ENCODE measurements at places on chromosomes 7 and 10.

DNA sequence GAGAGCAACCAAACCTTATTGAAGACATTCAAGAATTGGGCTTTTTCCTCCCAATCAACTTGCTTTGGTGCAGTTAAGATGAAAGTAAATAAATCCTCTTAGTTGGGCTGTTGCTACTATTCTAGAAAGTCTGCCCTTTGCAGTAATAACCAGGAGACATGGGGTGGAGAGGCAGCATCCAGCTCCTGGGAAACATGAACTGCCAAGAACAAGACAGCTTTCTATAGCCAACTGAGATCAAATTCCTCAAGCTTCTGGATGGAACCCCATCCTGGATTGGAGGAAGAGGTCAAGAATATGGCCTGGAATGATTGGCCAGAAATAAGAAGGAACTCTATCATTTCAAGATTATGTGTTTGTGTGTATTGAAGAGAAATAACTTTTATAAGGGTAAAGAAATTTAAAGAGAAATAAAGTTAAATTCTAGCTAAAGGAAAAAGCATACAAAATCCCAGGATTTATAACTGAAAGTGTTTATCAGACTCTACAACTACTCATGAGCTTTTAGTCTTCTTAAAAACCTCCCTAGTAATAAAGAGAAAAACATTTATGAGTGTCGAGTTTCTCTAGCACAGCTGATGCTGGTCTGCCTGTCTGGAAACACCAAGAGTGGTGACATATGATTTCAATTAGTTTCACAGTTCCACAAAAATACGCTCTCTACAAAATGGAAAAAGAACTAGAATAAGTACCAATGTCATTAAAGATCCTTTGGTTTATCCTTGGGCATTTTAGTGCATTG lies 70.1 kb upstream of the COL1A2 start:
- no peak for DNase-seq

- no peak for DNase-seq
These were observed 141.0 kb downstream of the C1GALT1 start for GRCh38 chr7:7323352-7323751.

- DNase-seq: no peak
These were observed 190.1 kb downstream of the MLLT10 start for GRCh38 chr10:21724020-21724589.

DNA sequence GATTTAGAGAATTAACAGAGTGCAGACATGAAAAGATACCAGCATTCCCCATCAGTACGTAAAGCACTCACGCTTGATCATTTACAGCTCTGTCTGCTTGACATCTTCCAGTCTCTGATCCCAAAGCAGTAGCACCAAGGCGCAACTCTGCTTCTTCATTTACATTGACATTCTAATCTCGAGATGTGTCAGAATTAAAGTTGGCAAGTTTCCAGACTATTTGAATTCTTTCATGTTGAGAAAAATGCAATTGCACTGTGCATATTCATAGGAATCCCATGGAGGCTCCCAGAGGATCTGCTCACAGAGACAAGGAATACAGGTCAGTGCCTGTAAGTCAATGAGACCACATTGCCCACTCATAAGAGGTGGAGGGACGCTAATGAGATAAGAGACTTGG lies 183.9 kb downstream of the LRRN3 start:
- DNase-seq: no peak

DNA sequence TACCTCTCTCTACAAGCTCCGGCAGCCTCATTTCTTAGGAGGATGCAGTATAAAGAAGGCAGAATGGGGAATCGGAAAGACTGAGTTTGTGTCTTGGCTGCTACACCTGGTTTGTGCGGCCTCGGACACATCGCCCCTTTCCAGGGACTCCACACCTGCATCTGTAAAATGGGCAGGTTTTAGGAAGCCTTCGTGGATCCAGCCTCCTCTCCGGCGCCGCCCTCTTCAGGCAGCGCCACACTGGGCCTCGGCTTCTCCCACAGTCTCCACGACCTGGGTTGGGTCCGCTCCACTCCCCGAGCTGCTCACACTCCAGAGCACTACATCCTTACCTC lies 341 bp downstream of the GOT1 start:
- no peak for DNase-seq

GRCh38 chr7:15679306-15679705 lies 7.2 kb downstream of the MEOX2 start:
- DNase-seq: no peak

GRCh38 chr10:24826009-24826408 lies 102.3 kb upstream of the ARHGAP21 start:
- no peak for DNase-seq

- no peak for DNase-seq
These were observed 92.6 kb downstream of the NPSR1 start for GRCh38 chr7:34750636-34751035.

DNA sequence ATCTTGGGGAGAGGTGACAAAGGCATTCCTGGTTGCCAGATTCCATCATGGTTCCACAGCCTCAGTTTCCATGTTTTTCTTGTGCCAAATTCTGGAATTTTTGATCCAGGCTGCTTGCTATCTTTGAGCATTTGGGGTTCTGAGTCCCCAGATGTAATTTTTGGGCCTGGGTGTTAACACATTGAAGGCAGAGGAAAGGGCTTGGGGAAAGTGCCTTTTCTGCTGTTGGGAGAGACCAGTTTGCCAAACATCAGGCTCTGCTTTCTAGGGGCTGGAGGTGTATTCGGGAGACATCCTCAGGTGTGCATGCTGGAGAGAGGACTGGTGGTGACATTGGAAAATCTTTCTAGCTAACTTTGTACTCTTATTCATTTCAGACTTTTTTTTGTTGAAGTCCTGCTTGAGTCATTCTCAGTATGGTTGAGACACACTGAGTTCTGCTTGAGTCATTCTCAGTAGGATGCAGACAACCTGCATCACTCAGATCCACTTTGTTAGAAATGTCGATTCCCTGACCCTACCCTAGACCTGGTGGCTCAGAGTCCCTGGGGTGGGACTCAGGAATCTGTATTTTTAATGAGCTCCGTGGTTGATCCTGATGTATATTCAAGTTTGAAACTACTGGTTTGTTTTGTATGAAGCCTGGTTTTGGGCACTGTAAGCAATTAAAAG lies 101.0 kb downstream of the LRMDA start:
- DNase-seq: no peak

- no peak for DNase-seq
These were observed 23.8 kb downstream of the CYTH3 start for GRCh38 chr7:6248581-6248980.

GRCh38 chr10:72694476-72695369 lies 2.8 kb downstream of the MCU start:
- DNase-seq: no peak

DNA sequence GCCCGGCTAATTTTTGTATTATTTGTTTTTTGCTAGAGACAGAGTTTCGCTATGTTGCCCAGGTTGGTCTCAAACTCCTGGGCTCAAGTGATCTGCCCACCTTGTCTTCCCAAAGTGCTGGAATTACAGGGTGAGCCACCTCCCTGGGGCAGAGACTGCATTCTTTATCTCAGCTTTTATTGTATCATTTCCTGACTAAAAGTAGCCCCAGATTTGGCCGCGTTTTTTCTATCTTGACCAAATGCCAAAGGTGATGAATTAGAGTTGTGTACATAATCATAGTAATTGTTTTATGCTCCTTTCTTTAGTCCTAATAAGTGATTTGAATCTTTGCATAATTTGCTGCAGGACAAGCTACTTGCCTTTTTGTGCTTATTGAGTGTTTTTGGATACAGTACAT lies 3.1 kb upstream of the SMNDC1 start:
- DNase-seq: no peak

GRCh38 chr10:17169803-17170202 lies 31.7 kb downstream of the TRDMT1 start:
- DNase-seq: no peak

GRCh38 chr7:114431189-114431588 lies 16.6 kb downstream of the FOXP2 start:
- DNase-seq: no peak

GRCh38 chr10:84497978-84498377 lies 169.6 kb downstream of the CCSER2 start:
- DNase-seq: no peak

DNA sequence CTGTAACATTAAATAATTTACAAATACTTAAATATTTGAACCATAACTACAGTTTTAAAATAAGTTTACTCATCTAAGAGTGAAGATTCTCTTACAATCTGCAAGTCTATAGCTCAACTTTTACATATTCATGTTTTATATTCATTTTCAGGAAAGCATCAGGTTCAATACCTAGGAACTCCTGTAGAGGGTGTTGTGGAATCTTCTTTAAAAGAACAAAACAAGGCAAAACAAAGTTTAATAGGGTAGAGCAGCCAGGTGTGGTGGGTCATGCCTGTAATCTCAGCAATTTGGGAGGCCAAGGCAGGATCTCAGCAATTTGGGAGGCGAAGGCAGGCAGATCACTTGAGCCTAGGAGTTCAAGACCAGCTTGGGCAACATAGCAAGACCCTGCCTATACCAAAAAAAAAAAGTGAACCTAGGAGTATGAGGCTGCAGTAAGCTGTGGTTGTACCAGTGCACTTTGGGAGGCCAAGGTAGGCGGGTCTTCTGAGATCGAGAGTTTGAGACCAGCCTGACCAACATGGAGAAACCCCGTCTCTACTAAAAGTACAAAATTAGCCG lies 45.1 kb downstream of the ST8SIA6 start:
- no peak for DNase-seq

GRCh38 chr10:64534616-64535015 lies 1013.4 kb downstream of the REEP3 start:
- no peak for DNase-seq

DNA sequence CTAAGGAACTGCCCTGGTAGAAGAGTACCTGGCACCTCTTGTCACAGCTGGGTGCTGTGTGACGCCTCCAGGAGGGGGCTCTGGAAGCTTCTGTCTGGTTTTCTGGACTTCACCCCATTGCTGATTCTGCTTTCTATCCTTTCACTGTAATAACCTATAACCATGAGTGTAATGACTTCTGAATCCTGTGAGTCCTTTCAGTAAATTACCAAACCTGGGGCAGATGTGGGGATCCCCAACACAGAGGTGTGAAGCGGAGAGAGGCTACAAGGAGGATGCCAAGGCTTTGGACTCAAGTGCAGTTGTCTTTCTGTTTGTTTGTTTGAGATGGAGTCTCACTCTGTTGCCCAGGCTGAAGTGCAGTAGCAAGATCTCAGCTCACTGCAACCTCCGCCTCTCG lies 143.7 kb downstream of the SFMBT2 start:
- DNase-seq: no peak

GRCh38 chr10:314381-314780 lies 179.1 kb downstream of the ZMYND11 start:
- DNase-seq: no peak

GRCh38 chr7:78020874-78021249 lies 222.3 kb downstream of the PHTF2 start:
- DNase-seq: no peak

GRCh38 chr7:90824386-90825307 lies 228.5 kb downstream of the CDK14 start:
- DNase-seq: no peak

DNA sequence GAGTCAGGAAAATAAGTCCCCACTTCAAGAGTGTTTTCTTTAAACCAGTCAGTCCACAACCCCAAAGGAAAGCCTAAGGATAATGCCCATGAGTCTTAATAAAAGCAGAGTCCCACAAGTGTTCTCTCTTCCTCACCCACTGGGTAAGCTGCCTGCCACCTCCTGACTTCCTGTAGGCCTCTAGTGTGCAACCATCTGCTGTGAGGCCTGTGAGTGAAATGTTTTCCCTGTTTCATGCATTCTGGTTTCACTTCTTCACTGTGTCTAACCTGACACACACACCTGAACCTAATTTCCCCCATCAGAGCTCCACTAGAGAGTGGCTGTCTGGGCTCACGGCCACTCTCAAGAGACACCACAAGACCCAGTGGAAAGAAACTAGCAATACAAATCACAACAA lies 38.9 kb upstream of the GDF10 start:
- DNase-seq: no peak

- DNase-seq: no peak
These were observed 175.3 kb downstream of the MDFIC start for GRCh38 chr7:115097175-115097671.

GRCh38 chr10:122864194-122864592 lies 15.2 kb downstream of the FAM24B start:
- DNase-seq: no peak

- DNase-seq: no peak
These were observed 192.3 kb downstream of the REEP3 start for GRCh38 chr10:63713191-63714144.

DNA sequence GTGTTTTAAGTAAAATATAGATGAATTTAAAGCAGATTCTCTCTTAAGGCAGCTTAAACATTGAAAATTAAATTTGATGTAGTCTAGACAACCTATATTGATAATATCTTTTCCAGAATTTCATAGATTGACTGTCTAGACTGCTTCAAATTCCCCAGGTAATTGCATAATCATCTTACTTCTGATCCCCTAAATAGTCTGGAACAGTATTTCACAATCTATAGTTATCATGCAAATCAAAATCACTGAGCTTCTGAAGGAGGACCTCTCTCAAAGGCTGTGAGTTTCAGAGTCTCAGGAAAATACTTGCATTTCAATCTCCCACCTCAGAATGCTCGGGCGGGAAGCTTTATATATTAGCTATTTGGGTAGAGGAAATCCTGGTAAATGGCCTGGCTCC lies 87.3 kb downstream of the SEMA3A start:
- no peak for DNase-seq

GRCh38 chr7:152596824-152597223 lies 79.1 kb downstream of the XRCC2 start:
- DNase-seq: no peak

GRCh38 chr10:100888957-100889356 lies 23.8 kb upstream of the SLF2 start:
- DNase-seq: no peak

DNA sequence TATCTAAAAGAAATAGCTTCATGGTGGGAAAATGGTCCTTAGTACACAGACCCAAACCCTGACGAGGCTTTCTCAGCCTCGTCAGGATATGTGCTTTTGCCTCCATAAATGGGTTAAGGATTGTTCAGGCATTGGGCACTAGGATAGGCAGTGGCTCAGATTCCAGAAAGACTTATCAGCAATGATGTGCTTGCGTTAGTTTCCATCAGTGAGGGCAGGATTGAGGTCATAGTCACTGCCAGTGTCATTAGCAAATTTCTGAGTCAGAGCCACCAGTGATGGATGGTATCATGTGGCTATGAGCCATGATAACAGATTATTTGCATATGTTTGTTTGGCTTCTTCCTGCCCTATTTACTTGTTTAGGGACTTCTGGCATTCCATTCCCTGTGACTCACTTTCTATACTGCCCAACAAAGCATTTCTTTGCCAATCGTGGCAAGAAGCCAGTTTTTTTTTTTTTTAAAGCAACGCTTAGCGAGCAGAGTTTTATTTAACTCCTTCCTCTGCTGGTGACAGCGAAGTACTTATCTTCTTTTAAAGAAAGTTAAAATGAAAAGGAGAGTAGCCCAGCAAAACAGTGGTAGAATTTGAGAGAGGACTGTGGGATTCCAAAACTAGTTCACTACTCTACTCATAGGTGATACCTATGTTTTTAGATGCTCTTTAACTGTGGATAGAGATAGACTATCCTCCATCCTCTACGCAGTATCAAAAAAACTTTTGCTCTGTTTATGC lies 44.4 kb downstream of the MYPN start:
- DNase-seq: no peak
